NCI-H1436 treated with DMSO at 0.1 percent for 48 hours (cell line): ENCODE measurements at places on chromosomes 4 and X.

GRCh38 chr4:56671860-56672259 lies 9.2 kb downstream of the HOPX start:
- DNase-seq = no peak

- no peak for DNase-seq
Observed at GRCh38 chrX:18707426-18708049, at the start of gene PPEF1. TSS of gene PPEF1 (plus strand) at chrX:18707645. CDS start at chrX:18707781, 136 bp downstream.

DNA sequence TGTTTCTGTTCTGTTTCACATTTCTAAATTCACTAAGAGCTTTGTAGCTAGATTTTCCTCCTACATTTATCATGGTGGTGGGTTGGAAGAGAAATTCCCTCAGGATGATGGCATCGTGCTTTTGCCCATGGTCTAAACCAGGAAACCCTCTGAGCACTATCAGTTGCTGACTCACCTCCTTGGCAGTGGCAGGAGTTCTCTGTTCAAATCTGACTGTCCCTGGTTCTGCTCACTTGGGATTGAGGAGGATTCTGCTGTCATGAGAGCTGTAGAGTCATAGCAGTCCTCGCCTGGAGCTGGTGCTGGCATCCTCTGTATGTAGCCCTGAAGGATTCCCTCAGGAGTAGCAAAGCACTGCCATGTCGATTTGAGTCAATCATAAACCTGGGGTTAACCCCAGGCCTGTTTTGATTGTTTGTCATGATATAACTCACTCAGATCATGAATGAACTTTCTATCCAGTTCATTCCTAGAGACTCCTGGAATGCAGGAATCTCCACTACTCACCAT lies 9.4 kb downstream of the TEX13A start:
- no peak for DNase-seq

DNA sequence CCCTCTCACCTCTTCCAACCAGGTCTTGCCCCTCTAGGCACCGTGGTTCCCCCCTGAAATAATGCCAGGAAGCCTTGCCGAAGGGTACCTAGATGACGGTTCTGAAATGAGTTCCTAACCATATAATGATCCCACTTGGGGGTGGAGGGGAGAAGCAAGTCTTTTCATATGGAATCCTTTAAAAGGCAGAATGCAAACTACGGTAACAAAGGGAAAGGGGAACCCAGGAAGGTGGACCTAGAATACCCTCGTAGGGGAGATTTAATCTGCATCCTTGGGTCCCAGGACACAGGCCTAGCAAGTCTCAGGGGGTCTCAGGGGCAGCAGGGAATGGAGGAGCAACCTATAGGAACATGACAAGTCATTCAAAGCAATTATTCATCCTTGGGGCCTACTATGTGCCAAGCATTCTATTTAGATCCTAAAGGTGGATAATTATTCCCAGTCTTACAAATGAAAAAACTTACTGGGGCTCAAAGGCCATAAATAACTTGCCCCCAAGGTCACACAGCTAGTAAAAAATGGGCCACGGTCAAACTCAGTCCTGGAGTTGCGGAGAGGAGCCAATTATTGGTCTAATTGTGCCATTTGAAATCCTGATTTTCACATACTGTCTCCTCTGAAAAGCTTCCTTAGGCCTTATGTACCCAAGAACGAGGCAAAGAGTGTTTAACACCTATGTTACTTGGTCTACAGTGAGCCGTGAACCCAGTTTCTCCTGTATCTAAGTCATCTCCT lies 8.8 kb downstream of the BCOR start:
- DNase-seq = no peak

DNA sequence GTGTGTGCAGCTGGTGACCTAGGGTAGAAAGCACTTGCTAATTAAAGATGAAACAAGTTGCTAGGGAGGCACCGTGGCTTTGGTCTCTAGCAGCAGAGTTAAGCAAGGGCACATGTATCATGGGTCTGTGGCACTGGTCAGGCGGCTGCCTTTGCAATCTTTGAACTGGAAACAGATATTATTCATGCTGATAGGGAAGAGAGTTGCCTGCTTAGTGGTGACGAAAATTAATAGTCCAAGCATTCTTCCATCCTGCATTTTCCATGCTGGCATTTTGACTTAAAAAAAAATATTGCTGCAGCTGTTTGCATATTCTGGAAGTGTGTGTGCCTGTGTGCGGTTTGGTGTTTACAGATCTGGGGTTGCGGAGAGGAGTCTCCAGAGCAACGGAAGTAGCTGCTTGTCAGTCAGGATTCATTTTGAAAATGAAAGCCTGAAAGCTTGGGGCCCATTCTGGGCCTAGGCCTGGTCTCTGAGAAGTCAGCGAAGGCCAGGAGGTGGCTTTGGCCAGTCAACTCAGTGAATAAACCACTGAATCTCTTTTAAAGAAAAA lies 2.3 kb upstream of the SOWAHD start:
- no peak for DNase-seq

GRCh38 chrX:77953302-77953701 lies 16.1 kb downstream of the PGAM4 start:
- no peak for DNase-seq

GRCh38 chrX:42274151-42274550 lies 350.8 kb upstream of the CASK start:
- DNase-seq = no peak

DNA sequence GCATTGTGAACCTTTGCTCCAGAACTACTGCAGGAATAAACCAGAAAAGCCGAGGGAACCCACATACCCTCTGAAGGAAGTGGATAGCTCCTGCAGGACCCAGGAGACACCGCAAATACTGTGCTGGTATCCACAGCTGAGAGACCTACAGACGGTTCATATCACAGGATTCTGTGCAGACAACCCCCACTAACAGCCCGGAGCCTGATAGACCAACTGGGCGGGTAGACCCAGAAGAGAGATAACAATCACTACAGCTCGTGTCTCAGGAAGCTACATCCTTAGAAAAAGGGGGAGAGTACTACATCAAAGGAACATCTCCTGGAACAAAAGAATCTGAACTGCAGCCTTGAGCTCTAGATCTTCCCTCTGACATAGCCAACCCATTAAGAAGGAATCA lies 150.8 kb downstream of the FRAS1 start:
- DNase-seq = no peak

DNA sequence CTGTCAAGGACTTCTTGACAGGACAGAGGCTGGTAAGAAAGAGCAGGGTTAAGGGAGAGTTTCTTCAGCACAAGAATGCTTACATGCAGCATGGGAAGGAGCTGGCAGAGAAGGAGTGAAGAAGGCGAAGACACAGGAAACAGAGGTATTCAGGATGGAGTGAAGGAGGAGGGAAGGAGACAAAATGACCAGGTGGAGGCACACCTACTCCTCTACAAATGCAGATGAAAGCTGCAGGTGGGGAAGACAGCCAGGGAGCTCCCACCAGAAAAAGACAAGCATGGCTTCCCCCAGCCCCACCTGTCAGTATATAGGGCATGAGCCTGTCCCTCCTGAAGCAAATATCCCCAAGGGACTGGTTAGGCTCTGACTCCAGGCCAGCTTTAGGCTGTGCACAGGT lies 29.6 kb upstream of the NKRF start:
- DNase-seq = no peak

DNA sequence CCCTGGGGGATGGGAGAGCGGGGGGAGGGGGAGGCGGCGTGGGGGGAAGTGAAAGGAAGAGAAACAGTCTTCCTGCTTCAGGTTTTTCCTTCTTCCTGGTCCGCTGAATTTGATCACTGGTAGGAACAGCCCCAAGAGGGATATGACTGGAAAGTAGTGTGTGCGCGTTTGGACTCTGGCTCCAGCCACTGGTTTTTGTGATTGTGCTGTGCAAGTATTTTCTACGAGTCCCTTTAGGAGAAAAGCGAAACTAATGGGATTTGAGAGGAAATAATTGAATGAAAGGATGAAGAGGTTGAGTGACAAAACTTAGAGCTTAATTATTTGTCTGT lies 836 bp downstream of the PRRG1 start:
- DNase-seq = no peak

DNA sequence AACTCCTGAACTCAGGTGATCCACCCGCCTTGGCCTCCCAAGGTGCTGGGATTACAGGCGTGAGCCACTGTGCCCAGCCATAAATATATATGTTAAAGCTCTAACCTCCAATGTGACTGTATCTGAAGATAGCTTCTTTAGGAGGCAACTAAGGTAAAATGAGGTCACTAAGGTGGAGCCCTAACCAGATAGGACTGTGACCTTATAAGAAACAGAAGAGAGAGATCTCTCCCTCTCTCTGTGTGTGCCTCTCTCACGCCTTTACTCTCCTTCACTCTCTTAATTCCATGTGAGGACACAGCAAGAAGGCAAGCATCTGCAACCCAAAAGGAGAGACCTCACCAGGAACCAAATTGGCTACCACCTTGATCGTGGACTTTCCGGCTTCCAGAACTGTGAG lies 926 bp upstream of the MAGIX start:
- DNase-seq = no peak

- no peak for DNase-seq
Observed at GRCh38 chr4:41465146-41465761, 72.7 kb upstream of the LIMCH1 start.

- DNase-seq = no peak
Observed at GRCh38 chr4:172601195-172601594, 567.4 kb upstream of the GALNT7 start.

DNA sequence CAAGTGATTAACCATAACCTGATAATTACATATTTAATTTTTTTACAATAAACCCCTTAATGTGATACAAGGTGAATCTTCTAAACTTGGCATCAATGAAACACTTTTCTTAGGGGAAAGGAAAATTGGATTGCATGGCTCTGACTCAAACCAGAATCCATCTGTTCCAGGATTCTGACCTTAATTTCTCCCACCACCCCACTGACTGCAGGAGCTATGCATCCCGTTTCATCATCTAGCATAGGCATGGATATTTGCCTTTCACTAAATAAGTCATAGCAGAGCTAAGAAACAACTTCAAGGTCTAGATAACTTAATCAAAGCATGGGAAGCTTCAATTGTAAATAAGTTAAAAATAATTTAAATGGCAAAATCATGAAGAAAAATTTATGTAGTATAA lies 156.3 kb downstream of the BTC start:
- DNase-seq = no peak

GRCh38 chrX:123878252-123878721 lies 18.4 kb downstream of the XIAP start:
- no peak for DNase-seq

- DNase-seq = no peak
Observed at GRCh38 chr4:112520598-112521122, 4.7 kb upstream of the NEUROG2 start.

DNA sequence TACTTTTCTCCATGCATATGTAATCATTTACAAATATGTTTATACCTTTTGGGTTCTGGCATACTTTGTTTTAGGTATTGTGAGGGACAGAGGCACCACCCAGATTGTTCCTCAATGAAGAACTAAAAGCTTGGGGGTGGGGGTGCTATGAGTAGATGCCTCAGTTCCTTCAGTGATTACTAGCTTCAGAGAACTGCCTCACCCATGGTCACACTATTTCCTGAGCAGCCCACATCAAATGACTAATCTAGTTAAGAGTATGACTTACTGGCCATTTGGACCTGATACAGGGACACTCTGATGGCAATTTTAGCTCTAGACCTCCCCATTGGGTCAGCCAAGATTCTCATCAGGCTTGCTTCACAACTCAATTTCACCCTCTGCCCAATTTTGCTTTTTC lies 22.2 kb upstream of the CXXC4 start:
- DNase-seq = no peak

- no peak for DNase-seq
Observed at GRCh38 chrX:106954041-106954440, 33.8 kb downstream of the CLDN2 start.

DNA sequence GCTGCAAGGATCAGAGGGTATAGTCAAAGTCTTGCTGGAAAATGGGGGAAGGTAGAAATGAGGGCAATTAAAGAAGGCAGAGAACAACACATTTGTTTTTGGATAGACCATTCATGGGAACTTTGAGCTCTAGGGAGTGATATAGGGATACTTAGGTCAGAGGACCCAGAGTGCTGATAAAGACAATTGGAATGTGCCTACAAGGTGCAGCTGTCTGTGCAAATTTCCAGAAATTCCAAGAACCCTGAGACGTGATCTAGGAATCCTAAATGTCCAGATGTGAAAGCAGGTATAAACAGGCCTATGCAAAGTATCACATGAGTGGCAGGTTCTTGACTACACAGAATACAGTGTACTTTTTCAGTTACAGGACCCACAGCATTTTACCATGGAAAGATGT lies 24.2 kb downstream of the FNIP2 start:
- DNase-seq = no peak
